ENCODE measurements at places on chromosomes 2 and 18. TPM values are rescaled to one million over a fixed set of nuclear protein-coding genes. Genes with fewer than 3 reads are reported as not detected.

DNA sequence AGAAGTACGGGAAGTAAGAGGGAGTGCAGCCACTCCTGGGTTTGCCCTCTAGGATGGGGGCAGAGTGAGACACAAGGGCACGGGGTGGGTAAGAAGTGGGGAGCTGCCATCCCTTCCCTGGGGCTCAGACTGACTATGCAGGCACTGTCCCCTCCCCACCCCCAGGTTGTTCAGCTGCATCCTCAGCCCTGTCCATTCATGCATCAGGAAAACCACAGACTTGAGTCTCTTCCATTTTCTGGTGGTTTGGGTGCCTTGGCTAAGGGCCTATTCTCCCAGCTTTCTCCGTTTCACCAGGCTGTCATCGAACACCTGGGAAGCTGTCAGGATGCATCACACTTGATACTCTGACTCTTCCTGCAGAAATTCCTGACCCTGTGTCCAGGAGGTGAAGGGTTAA lies 111.9 kb downstream of the TFCP2L1 start:
- DNase-seq, result peak; percentile 66

Gene DNAH7
- 1.3 TPM for total RNA-seq

- no peak for DNase-seq
Observed at GRCh38 chr2:8841932-8842331, 4.5 kb upstream of the KIDINS220 start.

Gene POTEC
- total RNA-seq, result not detected

Gene EMILIN1
- total RNA-seq, result 27.6 TPM

- DNase-seq, result peak; percentile 33
Observed at GRCh38 chr2:161946489-161947107, 127.4 kb downstream of the DPP4 start.

Gene SMYD1
- total RNA-seq, result not detected

DNA sequence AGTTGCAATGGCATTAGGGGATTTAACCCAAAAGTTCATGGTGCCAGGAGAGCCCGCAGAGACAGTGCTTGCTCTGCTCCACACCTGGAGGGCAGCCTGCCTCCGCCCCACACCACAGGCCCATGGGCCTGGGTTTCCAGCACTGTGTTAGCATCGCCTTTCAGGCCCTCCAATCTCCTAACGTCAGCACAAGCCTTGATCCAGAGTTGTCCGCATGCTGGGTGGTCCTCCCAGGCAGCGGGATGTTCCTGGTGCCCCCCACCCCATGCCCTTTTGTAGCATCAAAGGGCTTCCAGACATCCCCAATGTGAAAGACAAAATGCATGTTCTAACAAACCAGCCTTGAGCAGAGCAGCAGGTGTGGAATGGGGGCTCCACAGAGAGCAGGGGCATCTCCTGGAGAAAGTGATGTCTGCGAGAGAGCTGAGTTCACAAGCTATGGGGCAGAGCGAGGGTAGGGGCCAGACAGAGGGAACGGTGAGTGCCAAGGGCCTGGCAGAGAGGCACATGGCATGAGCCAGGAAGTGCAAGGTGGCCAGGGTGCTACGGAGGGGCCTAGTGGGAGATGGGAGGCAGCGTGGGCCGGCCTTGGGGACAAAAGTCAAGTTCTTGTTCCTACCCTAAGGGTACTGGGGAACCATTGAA lies 119.2 kb downstream of the CYP26B1 start:
- no peak for DNase-seq

GRCh38 chr2:101983928-101984327 lies 7.8 kb upstream of the IL1R2 start:
- peak; percentile 29 for DNase-seq

- no peak for DNase-seq
Observed at GRCh38 chr2:234273887-234274584, 222.8 kb downstream of the ARL4C start.

DNA sequence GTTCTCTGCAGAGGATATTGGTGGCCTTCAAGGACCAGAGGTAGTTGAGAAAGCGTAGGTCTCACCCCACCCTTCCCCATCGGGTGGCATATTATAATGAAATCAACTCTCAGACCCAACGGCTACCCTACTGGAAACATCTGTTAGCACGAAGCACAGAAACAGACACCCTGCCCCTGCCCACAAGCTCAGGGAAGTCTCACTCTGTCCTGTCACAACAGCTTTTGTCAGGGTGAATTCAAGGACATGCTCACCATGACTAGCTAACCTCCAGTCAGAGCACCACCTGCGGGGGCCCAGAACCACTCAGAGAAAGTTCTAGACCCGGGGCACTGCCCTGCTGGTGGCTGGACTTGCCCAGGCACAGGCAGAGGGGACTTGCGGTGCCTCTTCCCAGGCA lies 3.5 kb upstream of the B3GNT7 start:
- no peak for DNase-seq

DNA sequence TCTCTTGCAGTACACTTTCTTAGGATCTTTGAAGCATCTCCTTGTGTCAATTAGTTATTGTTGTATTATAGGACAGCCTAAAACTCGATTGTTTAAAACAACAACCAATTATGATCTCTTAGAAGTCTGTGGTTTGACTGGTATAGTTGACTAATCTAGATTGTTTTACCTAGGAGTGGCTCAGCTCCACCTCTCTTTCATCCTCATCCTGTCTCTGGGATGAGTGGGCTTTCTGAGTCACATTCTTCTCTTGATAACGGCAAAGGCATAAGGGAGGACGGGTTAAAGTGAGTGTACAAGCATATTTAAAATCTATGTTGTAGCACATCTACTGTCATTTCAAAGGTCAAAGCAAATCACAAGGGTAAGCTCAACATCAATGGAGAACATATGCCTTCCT lies 102.3 kb upstream of the GULP1 start:
- no peak for DNase-seq

- DNase-seq, result no peak
Observed at GRCh38 chr2:59068255-59068654, 827.1 kb upstream of the FANCL start.

DNA sequence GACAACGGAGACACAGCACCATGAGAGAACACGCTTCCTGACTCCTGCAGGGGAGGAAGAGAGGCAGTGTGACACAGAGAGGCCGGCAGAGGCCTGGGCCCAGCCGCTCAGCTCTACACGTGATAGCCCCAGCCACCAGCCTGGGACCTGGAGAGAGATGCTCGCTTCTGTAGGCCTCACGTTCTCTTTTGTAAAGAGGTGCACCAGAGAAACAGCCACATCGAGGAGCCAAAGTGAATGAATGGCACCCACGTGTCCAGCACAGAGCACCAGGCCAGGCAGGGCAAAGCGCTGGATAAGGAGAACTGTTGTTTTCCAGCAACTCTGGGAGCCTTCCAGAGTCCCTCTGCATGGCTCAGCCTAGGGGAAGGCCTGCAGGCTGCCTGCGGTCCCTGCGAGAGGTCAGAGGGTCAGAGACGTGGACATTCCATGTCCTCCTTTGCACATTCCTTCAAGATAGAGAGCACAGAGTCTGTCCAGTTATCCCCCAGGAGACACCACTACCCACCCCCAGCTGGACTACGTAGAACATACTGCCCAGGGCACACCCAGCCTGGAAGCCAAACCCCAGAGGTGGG lies 14.2 kb downstream of the LIMS2 start:
- DNase-seq, result no peak

DNA sequence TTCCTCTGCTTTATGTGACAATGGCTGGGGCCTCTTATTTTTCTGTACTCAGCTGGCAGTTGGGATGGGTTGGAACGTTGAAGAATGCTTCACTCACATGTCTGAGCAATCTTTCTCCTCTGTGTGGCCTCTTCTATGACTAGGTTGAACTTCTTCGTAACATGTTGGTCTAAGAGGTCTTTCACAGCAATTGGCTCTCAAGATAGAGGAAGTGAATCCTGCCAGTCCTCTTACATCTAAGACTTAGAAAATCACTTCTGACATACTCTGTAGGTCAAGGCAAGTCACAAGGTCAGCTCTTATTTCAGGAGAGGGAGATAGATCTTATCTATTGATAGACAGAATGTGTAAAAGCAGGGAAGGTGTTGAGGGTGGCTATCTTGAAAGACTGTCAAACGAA lies 174.1 kb downstream of the NYAP2 start:
- no peak for DNase-seq

Data from RPMI7951 (cell line).